ENCODE measurements at places on chromosomes 11 and 22. TPM values are rescaled to one million over a fixed set of nuclear protein-coding genes. Genes with fewer than 3 reads are reported as not detected.

DNA sequence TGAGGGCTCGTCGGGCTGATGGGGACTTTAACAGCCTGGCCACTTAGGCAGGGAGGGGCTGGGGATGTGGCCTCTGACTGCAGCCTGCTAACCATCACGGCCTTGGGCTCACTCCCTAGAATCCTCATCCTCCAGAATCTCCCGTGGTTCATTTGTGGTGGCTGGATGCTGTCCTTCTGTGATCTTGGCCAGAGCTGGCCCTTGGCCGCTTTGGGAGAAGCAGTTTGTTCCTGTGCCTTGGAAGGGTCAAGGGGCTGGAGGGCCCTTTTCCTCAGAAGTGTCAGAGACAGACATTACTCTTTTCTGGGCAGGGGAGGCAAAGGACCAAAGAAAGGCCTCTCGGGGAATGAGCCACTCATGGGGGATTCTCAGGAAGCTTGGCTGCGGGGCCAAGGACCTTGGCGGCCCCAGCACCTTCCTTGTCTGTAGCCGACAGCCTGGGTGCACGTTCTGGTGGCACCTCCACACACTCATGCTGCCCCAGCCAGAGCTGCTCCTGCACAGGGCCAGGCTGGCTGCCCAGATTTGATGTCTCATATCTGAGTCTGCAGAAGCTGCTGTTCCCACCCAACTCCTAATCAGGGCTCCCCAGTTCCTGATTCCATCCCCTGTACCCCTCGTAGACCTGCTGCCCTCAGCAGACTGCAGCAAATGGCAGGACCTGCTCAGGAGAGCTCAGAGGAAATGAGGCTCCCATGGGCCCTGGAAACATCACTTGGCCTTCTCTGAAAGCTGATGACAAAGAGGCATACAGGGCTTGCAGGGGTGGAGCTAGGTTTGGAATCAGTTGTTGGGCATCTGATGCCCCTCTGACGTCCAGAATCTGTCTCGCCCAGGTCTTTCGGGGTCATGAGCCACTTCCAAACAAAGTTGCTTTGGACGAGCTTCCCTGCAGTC is 107.7 kb downstream of the CTTN start:
- DNase-seq, result no peak

CDC42EP1 gene
- polyA plus RNA-seq, result 20.7 TPM

DNA sequence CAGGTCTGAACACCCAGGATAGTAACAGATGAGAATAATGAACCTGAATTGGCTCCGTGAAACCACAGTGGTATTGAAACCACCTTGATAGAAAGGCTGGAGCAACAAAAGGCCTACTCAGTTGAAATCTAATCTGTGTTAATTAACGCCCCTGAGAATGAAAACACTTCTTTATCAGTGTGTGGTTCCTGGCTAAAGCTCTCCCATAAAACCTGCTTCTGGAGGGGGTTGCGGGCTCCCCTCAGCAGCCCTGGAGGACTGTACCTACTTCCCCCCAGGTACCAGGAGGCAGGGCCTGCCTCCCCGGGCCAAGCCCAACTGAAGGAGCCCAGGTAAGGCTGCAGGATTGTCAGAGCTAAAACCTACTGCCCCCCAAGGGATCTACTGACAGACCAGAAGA is 54.6 kb downstream of the PLEKHA7 start:
- DNase-seq, result no peak

- DNase-seq, result no peak
Measured at GRCh38 chr11:84012171-84012826, 726.1 kb upstream of the CCDC90B start.

DNA sequence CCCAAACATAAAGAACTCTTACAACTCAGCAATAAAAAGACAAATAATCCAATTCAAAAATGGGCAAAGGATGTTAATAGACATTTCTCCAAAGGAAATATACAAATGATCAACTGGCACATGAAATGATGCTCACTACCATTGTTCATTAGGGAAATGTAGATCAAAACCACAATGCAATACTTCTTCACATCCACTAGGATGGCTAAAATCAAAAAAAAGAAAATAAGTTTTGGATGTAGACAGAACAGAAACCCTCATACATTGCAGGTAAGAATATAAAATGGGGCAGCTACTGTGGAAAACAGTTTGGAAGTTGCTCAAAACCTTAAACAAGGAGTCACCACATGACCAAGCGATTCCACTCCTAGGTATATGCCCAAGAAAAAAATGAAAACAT is 16.3 kb downstream of the SIK3 start:
- DNase-seq, result no peak

B3GAT1 gene
- polyA plus RNA-seq, result 0.18 TPM

OR51L1 gene
- polyA plus RNA-seq, result not detected

DNA sequence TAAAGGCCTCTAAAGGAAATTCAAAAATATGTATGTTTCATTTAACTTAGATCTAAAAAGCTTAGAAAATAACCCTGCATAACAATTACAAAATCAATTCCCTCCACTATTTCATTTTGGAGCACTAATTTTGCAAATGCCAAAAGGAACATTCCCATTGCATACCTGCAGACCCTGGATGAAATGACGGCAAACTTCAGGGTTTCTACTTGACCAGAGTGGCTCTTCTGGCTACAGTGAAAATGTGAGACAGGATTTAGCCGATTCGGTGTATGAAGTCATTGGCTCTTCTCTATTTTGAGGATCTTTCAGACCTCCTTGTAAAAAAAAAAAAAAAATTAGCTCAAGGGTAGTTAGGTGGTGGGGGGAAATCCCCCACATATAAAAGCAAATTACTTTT is 44.1 kb downstream of the PAX6 start:
- no peak for DNase-seq

FLRT1 gene
- polyA plus RNA-seq, result 1.5 TPM
